ENCODE measurements at places on chromosomes 11 and 22. TPM values are rescaled to one million over a fixed set of nuclear protein-coding genes. Genes with fewer than 3 reads are reported as not detected.
A peak's percentile ranks its signal among the peaks of the same experiment; 100 is the strongest.

MS4A3 gene
- not detected for total RNA-seq

GRCh38 chr11:3136546-3137455 is 28.3 kb downstream of the OSBPL5 start:
- DNase-seq, result no peak
- H3K27ac ChIP-seq, result no peak overlapping the region
- H3K27me3 ChIP-seq, result no peaks in the 10 kb centered on the region

- no peak for DNase-seq
- H3K27ac ChIP-seq, result no peak overlapping the region
- H3K4me3 ChIP-seq, result no peak overlapping the region
- no peaks in the 10 kb centered on the region for H3K27me3 ChIP-seq
- H3K4me1 ChIP-seq, result peaks cover 13% of the 10 kb centered on the region
These were observed 488.3 kb downstream of the MN1 start for GRCh38 chr22:27312966-27313855.

TUBGCP6 gene
- total RNA-seq, result 28.4 TPM

GRCh38 chr11:74269161-74269811 is 42.2 kb downstream of the P4HA3 start:
- H3K27me3 ChIP-seq, result 0 out of 2 replicates have a peak, but pooled peaks cover 3% of the 10 kb centered on the region
- no peak overlapping the region for H3K27ac ChIP-seq
- no peak for DNase-seq
- H3K4me1 ChIP-seq, result no peaks in the 10 kb centered on the region
- H3K4me3 ChIP-seq, result no peak overlapping the region

OR56A4 gene
- total RNA-seq, result not detected

DNA sequence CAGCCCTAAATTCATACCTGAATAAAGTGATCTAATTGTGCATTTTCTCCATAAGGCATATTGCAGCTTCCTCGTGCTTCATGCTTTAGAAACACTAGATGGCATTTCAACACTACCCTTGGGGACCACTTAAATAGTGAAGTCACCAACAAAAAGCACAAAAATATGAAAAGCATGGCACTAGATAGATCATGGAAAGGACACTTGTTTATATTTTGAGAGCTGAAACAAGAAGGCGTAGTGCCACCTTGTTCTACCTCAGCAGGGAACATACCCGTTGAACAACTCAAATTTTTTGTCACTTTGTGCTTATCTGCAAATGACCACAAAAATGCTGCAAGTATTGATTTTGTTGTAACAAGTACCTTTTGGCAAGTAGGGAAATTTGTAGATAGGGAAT is 8.6 kb downstream of the TBCEL start:
- DNase-seq, result no peak
- no peak overlapping the region for H3K4me3 ChIP-seq
- H3K27me3 ChIP-seq, result no peaks in the 10 kb centered on the region
- no peaks in the 10 kb centered on the region for H3K36me3 ChIP-seq
- H3K27ac ChIP-seq, result no peak overlapping the region

CHADL gene
- 1.3 TPM for total RNA-seq

DNA sequence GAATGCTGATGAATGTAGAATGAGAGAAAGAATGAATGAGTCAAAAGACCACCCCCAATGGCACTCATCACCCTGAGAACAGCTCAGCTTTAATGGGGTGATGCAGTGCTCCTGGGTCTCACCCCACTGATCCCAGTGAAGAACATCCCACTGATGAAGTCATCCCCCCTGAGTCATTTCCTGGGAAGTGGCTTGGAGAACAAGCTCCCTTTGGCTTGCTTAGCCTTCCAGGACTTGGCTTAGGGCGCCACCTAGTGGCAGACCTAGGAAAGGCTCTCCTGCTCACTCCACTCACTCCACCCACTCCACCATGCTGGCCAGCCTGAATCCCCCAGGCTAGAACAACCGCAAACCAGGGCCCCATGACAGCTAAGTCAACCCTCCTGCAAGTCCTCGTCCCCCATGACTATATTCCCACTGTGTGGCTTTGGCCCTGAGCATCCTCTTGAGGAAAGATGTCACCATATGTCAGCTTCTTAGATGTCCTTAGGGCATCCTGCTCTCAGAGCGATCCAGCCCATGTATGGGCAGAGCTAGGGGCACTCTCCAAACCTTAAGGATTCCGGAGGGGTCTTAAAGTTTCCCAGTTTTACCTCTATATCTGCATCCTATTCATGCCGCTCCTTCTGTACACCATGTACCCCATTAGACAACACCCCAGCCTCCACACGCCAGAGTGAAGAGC is 17.8 kb upstream of the TMPRSS13 start:
- peak; percentile 90 for DNase-seq
- H3K4me1 ChIP-seq, result no peaks in the 10 kb centered on the region
- H3K27ac ChIP-seq, result no peak overlapping the region
- no peaks in the 10 kb centered on the region for H3K36me3 ChIP-seq
- no peak overlapping the region for H3K4me3 ChIP-seq

- H3K36me3 ChIP-seq, result no peaks in the 10 kb centered on the region
- no peak overlapping the region for H3K4me3 ChIP-seq
- H3K27me3 ChIP-seq, result no peaks in the 10 kb centered on the region
- no peak for DNase-seq
These were observed 605.7 kb downstream of the INSC start for GRCh38 chr11:15720460-15720859.

OR51V1 gene
- not detected for total RNA-seq

- no peak overlapping the region for H3K4me3 ChIP-seq
- H3K27ac ChIP-seq, result no peak overlapping the region
- no peaks in the 10 kb centered on the region for H3K4me1 ChIP-seq
- no peaks in the 10 kb centered on the region for H3K36me3 ChIP-seq
These were observed 8.2 kb upstream of the CCDC188 start for GRCh38 chr22:20159076-20159475.

OR52I1 gene
- total RNA-seq, result not detected

GRCh38 chr11:26623076-26623659 is 51.1 kb upstream of the MUC15 start:
- no peak overlapping the region for H3K27ac ChIP-seq
- H3K4me3 ChIP-seq, result no peak overlapping the region
- 0 out of 2 replicates have a peak, but pooled peaks cover 2% of the 10 kb centered on the region for H3K4me1 ChIP-seq
- no peaks in the 10 kb centered on the region for H3K36me3 ChIP-seq
- DNase-seq, result no peak

- H3K36me3 ChIP-seq, result peaks cover 4% of the 10 kb centered on the region
- H3K4me3 ChIP-seq, result no peak overlapping the region
- H3K27ac ChIP-seq, result no peak overlapping the region
- no peak for DNase-seq
These were observed 83.7 kb downstream of the SERGEF start for GRCh38 chr11:17929171-17929570.

RFPL1 gene
- not detected for total RNA-seq

TRIM51 gene
- total RNA-seq, result not detected

GRCh38 chr11:116384876-116385275 is 387.9 kb downstream of the BUD13 start:
- no peaks in the 10 kb centered on the region for H3K4me1 ChIP-seq
- no peaks in the 10 kb centered on the region for H3K27me3 ChIP-seq
- H3K4me3 ChIP-seq, result no peak overlapping the region
- DNase-seq, result no peak

GRCh38 chr11:73397468-73398131 is 21.4 kb downstream of the RELT start:
- no peak overlapping the region for H3K4me3 ChIP-seq
- no peaks in the 10 kb centered on the region for H3K4me1 ChIP-seq

- peak overlapping the region; percentile 12 for H3K4me3 ChIP-seq
- peak overlapping the region; percentile 82 for H3K27ac ChIP-seq
- H3K27me3 ChIP-seq, result no peaks in the 10 kb centered on the region
- peak; percentile 57 for DNase-seq
- H3K4me1 ChIP-seq, result peaks cover 2% of the 10 kb centered on the region
- H3K36me3 ChIP-seq, result no peaks in the 10 kb centered on the region
These were observed 198.1 kb upstream of the SEZ6L start for GRCh38 chr22:25970999-25971811.

C11orf16 gene
- total RNA-seq, result 0.15 TPM

DNA sequence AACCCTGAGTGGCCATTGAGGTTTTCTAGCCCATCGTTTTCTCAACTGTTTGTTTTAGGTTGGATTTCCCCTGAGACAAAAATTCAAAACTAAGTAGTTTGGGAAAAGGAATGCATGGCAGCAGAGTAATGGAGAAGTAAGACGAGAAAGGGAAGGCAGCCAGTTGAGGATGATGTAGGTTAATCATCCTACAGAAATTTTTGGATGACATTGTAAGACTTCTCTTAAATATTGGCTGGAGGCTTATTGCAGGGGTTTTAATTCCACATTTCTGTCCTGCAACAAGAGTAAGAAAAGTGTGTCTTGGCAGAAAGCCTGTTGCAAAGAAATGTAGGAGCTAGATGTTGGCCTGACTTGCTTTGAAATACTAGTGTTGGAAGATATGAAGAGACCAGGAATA is 308.8 kb downstream of the LUZP2 start:
- H3K36me3 ChIP-seq, result peaks cover 3% of the 10 kb centered on the region
- no peak for DNase-seq
- no peak overlapping the region for H3K4me3 ChIP-seq

DNA sequence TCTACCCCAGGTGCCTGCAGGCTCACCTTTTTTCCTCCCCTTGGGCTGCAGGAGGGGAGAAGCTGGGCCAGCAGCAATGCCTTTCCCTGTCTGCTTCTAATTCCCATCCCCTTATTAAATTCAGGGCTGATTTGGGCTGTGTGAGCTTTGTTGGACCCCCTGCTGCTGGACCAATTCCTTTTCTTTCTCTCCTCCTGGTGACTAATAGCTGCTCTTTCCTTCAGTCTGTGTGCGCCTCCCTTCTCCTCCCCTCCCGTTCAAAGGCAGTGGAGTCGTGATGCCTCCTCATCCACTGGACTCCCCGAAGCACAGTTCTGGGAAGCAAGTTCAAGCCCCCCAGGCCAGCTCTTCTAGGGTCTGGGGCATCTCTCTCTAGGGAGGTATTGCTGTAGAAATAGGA is 567.9 kb upstream of the CADM1 start:
- H3K36me3 ChIP-seq, result no peaks in the 10 kb centered on the region
- H3K27me3 ChIP-seq, result no peaks in the 10 kb centered on the region
- H3K27ac ChIP-seq, result no peak overlapping the region
- no peak overlapping the region for H3K4me3 ChIP-seq
- no peaks in the 10 kb centered on the region for H3K4me1 ChIP-seq

DNA sequence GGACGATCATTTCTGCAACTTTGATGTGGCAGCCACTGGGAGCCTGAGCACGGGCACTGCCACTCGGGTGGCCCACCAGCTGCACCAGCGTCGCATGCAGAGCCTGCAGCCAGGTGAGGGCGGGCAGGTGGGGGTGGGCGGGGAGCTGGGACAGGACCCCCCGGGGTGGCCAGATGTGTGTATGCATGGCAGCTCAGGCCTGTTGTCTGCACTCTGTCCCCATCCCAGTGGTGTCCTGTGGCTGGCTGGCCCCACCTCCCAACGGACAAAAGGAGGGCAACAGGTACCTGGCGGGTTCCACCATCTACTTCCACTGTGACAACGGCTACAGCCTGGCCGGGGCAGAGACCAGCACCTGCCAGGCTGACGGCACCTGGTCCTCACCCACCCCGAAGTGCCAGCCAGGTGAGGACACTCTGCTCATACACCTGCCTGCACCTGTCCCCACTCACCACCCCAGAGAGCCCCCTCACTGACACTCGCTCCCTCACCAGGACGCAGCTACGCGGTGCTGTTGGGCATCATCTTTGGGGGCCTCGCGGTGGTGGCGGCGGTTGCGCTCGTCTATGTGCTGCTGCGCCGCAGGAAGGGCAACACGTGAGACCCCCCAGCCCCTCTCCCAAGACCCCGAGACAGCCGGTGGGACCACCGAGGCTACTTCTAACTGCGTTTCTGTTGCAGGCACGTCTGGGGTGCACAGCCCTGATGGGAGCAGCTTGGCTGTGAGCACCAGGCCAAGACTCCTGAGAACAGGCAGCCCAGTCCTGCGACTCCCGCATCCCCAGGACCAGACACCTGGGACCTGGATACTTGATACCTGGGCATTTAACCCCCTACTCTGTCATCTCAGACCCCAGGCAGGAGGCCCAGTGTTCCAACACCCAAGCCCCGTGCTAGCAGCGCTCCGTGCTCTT is 6.7 kb downstream of the SUSD2 start:
- no peaks in the 10 kb centered on the region for H3K36me3 ChIP-seq
- no peak overlapping the region for H3K4me3 ChIP-seq
- H3K4me1 ChIP-seq, result no peaks in the 10 kb centered on the region
- no peaks in the 10 kb centered on the region for H3K27me3 ChIP-seq
- no peak overlapping the region for H3K27ac ChIP-seq

DNA sequence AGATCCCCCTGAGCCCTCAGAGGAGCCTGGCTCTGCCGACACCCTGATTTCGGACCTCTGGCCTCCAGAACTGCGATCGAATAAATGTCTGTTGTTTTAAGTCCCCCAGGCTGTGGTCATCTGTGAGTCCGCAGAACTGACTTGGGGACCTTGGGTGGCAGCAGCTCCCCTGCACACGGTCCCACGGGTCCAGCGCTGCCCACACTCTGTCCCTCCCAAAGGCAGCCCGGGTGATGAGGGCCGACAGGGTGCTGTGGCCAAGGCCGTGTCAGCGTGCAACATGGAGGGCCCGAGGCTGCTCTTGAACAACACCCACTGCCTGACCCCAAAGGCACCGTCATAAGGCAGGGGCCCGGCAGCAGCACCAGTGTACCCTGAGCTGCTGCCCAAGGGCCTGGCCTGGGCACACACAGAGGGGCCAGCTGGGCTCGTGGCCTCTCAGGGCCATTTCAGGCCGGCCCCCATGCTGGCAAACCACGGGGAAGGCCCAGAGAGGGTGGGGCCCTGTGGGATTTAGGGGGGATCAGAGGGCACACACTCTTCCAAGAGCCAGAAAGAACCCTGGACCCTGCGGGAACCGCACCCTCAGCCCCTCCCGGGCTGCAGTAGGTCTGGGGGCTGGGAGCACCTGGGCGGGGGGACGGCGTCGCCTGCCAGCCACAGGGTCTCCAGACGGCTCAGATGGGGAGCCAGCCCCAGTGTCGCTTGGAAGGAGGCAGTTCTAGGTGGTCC is 77.1 kb upstream of the PRR5 start:
- H3K36me3 ChIP-seq, result no peaks in the 10 kb centered on the region
- no peak for DNase-seq
- peaks cover 29% of the 10 kb centered on the region for H3K27me3 ChIP-seq
- no peaks in the 10 kb centered on the region for H3K4me1 ChIP-seq
- H3K4me3 ChIP-seq, result no peak overlapping the region

DNA sequence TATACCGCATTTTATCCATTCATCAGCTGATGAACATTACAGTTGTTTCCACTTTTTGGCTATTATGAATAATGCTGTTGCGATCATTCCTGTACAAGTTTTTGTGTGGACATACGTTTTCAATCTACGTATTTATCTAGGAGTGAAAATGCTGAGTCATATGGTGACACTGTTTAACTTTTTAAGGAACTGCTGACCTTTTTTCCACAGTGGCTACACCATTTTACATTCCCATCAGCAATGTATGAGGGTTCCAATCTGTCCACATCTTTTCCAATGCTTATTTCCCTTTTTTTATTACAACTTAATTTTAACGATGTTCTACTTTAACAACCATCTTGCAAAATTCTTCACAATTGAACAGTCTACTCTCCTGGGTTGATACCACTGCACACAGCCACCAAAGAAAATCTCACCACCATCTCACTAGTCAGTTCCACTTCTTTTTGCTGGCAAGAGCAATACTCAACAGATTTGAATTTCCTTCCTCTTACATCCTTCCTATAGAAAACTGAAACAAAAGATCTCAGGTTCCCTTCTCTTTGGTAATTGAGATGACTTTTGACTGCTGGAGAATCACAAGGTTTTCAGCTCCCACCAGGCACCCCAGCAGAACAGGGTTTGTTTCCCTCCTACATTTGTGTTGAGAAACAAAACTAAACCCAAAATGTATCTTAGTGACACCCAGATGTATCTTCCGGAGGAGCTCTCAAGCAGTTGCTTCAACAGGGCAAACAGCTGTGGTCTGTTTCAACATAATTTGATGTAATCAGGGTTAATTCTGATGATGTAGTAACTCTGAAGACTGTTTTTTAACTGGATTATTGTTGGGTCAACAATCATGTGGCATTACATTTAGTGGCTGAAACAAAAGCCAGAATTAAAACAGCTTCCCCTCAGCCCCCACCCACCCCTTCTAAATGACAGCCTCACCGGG is 7.0 kb upstream of the GAB2 start:
- H3K27ac ChIP-seq, result peak overlapping the region; percentile 39
- H3K36me3 ChIP-seq, result no peaks in the 10 kb centered on the region
- no peak for DNase-seq

SPI1 gene
- total RNA-seq, result not detected

All from H9 (cell line).